ENCODE measurements at places on chromosomes 13 and 19.

GRCh38 chr13:78401873-78402707, 201.3 kb downstream of the POU4F1 start:
- DNase-seq, result no peak

GRCh38 chr19:54893406-54893805, 12.5 kb upstream of the NCR1 start:
- DNase-seq, result no peak

GRCh38 chr13:23516702-23517101, 53.5 kb upstream of the TNFRSF19 start:
- no peak for DNase-seq

- DNase-seq, result no peak
Observed at GRCh38 chr13:102945324-102945815, 99.5 kb downstream of the ERCC5 start.

GRCh38 chr13:105627270-105627669, 908.2 kb downstream of the EFNB2 start:
- DNase-seq, result no peak

DNA sequence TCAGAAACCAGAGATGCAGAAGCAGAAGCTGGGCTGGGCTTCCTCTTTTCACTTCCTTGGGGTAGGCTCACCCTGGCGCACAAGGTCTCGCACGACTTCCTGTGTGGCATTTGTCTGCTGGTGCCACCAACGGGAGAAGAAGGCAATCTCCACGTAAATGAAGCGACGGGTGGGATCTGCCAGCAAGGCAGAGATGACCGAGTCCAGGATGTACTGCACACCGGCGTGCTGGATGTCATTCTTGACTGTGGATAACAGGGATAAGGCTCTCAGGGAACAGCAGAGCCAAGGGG, 1.3 kb downstream of the MAN2B1 start:
- DNase-seq, result no peak

- DNase-seq, result no peak
Observed at GRCh38 chr13:36310417-36311108, 12.9 kb upstream of the CCDC169 start.

GRCh38 chr19:10648360-10648759, 5.8 kb upstream of the ILF3 start:
- DNase-seq, result no peak

DNA sequence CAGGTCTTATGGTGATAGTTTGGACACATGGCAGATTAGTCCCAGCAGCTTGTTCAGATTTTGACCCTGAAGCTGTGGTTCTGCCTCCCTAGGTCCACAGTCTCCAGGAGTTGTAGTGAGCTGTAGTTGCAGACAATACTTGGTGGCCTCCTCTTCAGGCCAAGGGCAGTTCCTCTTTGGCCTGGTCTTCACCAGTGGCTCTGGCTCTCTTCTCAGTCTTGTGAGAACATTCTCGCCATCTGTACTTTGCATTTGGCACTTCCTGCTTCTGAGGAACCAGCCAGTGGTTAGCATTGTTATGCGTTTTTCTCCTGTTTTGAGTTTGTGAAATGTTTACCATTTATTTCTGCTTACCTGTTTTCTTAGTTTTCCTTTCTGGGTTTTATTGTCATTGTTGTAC, 40.7 kb downstream of the PCCA start:
- no peak for DNase-seq

GRCh38 chr19:23716792-23717191, 29.8 kb upstream of the ZNF675 start:
- no peak for DNase-seq

DNA sequence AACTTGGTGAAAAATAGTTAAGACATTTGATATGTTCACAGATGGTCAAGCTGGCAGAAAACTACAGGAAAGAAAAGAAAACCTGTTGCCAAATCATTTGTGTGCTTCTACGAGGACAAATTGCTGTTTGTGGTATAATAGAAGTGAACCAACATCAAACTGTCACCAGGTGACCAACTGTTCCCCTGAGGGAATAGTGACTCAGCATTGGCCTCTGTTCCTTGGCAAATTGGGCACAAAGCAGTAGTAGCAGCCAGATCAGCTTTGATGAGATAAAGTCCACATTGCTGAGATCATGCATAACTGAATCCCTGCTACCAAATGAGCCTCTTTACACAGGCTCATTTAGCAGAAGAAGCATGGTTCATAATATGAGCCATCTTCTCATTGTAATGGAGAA, 103.5 kb downstream of the POSTN start:
- DNase-seq, result no peak
